Epithelial cell of esophagus (primary cell): ENCODE measurements at places on chromosomes 6 and 20.
A peak's percentile ranks its signal among the peaks of the same experiment; 100 is the strongest.

DNA sequence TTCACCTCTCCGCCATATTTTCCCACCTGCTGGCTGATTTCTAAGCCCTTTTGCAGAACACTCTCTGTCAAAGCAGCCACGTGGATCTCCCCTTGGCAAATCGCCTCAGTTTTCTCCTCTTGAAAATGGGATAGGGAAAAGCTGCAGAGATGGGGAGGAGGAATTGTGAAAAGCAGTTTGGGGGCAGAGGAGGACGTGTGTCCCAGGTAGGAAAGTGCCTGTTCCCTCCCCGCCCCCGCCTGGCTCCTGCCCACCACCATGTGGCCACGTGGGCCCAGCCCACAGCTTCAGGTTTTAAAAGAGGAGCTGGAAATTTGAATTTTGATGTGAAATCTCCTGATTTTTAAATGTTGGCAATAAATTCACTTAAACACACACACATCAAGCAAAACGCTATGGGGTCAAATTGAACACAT, 3.6 kb upstream of the CEBPB start:
- no peak for DNase-seq

DNA sequence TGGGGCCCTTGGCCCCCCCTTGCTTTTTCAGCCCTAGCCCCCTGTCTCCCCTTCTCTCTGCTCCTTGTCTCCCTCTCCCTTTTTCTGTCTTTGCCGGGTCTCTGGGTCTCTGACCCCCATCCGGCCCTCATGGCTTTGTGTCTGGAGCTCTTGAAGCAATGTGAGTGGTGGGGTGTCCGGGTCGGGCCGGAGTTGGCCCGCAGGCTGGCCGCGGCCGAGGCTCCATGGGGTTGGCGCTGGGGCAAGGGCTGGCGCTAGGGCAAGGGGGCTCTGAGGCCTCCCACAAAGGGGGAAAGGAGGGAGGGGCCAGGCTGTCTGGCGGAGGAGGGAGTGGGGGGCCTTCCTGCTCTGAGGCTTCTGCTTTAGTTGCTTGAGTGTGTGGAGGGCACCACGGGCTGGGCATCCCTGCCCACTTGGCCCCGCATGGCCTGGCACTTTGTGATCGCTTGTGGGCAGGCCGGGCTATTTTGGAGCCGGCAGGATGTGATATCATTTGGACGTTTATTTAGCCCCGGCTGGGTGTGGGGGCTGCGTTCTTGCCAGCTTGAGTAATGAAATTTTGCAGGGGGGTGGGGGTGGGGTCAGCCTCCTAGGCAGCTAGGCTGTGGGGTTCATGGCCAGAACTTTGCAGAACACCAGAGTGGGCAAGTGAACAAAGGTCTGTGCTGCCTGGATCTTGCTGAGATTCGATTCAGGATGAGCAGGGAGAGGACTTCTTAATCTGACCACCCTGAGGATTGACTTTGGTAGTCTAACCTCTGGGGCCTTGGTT, 78.7 kb upstream of the MYL9 start:
- DNase-seq, result peak; percentile 50

- peak; percentile 70 for DNase-seq
Observed at GRCh38 chr6:31079656-31080261, 32.6 kb downstream of the C6orf15 start.

DNA sequence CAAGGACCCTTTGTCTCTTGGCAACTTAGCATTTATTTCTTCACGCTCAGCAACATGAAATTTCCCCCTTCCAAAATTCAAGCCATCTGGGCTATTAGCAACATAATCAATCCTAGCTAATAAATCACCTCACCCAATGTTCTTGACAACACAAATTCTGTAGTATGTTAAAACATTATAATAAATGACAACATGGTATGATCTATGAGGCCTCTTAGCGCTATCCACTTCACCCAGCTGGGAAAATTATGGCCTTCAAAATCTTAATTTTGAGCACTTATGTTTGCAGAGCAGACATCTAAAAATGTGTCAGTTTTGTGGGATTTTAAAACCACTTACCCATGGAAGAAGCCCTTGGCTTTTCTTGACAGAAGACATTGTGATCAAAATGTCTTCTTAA, 181.9 kb downstream of the HDGFL1 start:
- DNase-seq, result no peak

GRCh38 chr20:35339007-35339406, 46.8 kb upstream of the FAM83C start:
- DNase-seq, result peak; percentile 56

DNA sequence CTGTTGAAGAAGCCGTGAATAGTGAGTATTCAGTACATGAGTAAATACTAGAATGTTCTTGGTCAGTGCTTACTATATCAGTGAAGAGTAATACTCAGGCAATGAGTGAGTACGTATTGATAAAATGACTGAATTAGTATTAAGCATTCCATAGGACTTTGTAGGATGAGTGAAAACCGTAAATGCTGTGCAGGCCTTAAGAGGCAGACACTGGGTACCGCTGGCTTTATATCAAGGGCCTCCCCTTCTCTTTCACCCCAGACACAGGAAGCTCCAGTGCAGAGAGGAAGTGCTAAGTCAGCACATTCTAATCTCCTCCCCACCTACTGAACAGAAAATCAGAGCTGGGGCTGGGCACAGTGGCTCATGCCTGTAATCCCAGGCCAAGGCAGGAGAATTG, 24.2 kb downstream of the POFUT1 start:
- no peak for DNase-seq

- DNase-seq, result peak; percentile 97
Observed at GRCh38 chr6:138455746-138456400, 43.4 kb downstream of the NHSL1 start.
